ENCODE measurements at places on chromosomes 2 and 18.
A peak's percentile ranks its signal among the peaks of the same experiment; 100 is the strongest.

DNA sequence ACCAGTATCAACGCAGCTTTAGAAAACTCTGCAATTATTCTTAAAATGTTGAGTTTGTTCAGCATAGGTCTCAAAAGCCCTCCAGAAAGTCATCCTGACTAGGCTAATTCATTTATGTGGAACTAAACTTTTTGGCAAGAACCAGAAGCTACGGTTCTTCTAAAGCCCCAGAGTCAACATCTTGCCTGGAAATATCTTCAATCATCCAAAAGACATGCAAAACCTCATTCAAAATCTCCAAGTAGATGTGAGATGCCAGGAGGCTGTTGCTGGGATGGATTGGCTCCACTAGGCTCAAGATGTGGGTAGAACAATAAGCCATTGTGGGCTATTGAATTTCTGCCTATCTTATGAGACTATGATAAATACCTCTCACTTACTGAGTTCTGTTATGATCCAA lies 2.1 kb upstream of the SCG2 start:
- DNase-seq, result no peak

- DNase-seq, result peak; percentile 76
Observed at GRCh38 chr2:11691076-11691660, 21.2 kb upstream of the NTSR2 start.

DNA sequence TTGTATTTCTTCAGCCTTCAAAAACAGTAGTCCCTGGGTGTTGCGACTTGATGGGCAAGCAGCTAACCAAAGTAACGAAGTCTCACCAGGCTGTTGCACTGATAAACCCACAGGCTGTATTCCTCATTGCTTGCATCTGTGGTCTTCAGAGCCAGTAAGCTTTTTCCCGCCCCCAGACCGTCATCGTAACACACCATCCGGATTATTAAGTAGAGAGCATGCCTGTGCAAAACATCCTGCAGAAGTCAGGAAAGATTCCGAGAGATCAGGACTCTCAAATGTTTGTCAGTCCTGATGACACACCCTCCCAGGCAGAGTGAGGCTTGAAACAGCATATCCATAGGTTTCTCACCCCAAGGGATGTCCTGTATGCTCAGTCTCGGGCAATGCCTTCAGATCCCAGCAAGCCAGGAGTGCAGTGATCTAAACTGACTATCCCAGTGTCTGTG lies 15.9 kb downstream of the ITGB1BP1 start:
- peak; percentile 34 for DNase-seq

DNA sequence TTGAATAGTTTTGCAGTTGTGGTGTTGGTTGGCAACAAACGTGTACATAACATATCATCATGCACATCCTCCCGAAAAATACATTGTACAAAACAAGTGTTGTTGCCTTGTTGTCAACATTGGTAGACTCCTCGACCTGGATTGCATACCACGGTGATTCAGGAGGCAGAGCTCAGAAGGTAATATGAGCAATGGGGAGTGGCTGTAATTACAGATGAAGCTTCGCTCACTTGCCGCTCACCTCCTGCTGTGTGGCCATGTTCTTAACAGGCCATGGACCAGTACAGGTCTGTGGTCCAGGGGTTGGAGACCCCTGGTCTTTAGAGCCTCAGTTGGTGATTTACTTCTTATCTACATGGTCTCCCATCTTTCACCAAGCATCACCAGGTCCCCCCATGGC lies 1423.2 kb upstream of the NXPH2 start:
- no peak for DNase-seq

DNA sequence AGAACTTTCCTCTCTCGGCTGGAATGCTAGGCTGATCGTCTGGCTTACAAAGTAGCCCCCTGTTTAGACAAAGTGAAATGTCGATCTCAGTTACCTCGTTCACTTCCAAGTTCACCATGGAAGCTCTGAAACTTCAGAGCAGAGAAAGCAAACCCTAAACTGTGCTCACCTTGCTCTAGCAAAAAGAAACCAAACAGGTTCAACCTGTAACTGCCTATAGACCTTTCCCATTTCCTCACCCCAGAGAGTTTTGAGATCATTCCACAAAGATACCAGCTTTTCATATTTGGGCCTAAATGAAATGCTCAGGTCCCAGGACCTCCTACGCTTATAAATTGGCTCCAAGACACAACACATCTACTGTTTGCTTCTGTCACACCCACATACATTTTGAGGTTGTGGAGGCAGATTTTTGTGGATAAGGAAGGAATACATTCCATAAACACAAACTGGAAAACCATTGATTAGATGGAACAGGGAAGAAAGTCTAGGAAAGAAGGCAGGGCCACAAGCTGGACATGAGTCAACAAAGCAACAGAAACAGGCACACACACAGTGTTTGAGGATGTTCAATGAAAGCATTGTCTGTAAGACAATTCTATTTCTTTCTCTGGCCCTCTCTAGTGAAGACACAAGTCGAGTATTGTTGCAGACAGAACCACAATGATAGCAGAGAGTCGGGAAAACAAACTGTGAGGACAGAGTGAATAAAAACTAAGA lies 52.8 kb upstream of the TGIF1 start:
- DNase-seq, result no peak

GRCh38 chr2:231228223-231228622 lies 29.8 kb downstream of the ARMC9 start:
- DNase-seq, result no peak

DNA sequence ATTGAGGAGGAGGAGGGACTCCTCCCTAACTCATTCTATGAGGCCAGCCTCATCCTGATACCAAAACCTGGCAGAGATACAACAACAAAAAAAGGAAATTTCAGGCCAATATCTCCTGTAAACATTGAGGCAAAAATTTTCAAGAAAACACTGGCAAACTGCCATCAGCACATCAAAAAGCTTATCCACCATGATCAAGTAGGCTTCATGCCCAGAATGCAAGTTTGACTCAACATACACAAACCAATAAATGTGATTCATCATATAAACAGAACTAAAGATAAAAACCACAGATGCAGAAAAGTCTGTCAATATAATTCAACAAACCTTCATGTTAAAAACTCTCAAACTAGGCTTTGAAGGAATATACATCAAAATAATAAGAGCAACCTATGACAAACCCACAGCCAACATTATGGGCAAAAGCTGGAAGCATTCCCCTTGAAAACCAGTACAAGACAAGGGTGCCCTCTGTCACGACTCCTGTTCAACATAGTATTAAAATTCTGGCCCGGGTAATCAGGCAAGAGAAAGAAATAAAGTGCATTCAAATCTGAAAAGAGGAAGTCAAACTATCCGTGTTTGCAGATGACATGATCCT lies 1014.3 kb downstream of the CBLN2 start:
- DNase-seq, result no peak

DNA sequence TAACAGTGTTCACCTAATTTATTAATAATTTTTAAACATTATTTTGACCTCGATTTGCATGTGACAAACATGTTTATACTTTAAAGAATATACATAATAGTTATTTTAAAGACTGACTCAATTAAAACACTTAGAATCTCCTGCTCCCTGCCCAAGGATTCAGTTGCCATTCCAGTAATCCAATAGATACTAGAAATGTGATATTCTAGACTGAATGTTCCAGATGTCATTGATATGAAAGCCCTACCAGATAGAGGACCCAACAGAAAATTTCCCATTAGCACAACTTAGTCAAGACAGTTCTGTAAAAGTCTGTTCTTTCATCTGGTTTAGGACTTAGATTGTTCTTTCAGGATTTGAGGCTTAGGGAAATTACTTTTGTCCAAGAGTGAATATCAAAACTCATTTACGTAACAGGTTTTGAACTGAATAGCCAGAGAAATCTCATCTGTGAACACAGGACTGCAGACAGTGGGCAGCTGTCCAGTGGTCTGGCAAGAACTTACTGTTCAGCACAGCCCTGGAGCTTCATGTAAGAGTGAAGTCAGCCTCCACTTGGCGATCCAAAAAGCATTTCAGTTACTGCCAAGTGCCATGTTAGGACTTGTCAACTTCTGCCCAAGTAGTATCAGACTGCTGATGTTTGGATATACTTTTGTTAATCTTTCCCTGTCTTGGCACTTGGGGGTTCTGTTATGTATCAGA lies 77.5 kb downstream of the OSBPL6 start:
- DNase-seq, result no peak

- no peak for DNase-seq
Observed at GRCh38 chr2:43737097-43737854, 36.6 kb upstream of the DYNC2LI1 start.

DNA sequence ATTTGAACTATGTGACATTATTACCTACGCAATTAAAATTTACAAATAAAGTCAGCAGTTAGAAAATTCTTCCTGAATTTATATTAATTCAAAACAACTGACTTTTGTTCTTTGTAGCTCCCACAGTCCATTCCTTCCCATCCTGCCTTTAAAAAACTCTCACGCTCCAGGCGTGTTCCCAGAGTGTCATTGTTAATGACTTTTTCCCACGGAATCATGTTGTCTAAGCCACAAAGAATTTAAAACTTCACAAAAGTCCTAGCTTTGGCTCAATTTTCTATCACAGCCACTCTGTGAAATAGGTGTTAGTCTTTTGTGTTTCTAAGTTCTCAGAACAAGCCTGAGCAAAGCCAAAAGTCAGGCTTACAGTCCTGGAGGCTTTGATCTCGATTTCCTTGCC lies 26.5 kb downstream of the SLC1A4 start:
- no peak for DNase-seq

DNA sequence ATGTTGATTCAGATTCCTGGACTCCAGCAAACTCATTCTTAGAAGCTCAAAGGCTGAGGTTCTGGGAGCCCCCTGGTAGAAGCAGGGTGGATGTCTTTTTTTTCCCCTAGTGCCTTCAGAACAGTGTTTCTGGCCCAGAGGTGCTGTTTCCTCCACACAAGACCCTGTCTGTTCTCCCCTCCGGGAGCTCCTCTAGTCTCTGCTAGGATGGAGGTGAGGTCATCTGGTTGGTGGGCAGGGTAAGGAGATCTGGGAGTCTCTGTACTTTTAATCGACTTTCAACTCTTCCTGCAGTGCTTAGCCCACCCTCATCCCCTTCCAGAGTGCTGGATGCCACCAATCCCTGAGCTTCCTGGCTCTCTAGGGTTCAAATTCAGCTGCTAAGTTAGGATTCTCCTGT lies 192.0 kb downstream of the SH3BP4 start:
- no peak for DNase-seq

- DNase-seq, result no peak
Observed at GRCh38 chr2:61715506-61715905, 138.4 kb downstream of the FAM161A start.

DNA sequence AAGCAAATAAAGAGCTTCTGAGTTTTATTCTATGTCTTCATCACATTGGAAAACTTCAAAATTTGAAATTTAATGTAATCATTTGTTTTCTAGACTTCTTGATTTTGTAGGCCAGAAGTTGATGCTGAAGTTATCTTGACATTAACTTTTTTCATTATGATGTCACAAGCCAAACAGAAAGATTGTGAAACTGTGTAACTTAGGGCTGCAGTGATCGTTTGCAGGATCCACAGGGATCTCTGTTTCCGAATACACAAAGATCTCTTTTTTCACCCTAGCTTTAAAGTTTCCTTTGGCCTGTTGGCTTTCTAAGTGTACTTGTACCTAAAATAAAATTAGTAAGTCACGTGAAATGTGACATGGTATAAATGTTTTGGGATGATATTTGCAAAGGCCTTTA lies 594.9 kb upstream of the CDH2 start:
- DNase-seq, result no peak

GRCh38 chr2:239636808-239637207 lies 236.0 kb upstream of the HDAC4 start:
- no peak for DNase-seq

DNA sequence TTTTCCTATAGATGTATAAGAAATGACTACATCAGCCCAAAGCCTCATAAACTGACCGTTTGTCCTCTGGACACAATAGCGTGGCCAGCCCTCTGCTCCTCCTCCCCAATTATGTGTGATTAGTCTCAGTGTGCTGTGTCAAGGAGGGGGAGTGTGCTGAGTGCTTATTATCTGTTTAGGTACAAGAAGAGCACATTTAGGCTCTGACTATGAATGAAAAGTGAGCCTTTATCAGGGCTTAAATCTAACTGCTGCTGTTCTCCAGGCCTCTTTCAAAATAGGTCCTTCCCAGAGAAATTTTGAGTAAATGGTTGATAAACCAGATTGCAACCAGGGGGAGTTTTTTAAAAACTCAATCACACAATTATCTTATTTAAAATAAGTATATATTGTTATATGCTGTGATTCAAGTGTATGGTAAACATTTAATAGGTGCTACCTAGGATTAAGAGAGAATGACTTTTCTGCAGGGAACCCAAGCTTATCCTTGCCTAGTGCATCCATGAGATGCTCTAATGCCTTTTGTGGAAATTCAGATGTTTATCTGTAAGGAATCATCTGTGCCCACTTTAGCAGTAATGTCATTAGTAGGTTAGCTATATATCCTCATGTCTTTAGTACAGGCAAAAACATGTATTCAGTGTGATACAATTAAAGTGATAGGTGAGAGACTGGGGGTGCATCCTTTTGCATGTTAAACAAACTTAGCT lies 168.7 kb upstream of the SIX3 start:
- DNase-seq, result peak; percentile 84
